ENCODE measurements at places on chromosomes 13 and 19. TPM values are rescaled to one million over a fixed set of nuclear protein-coding genes. Genes with fewer than 3 reads are reported as not detected.

The FAM216B gene
- 6.2 TPM for total RNA-seq

The NLRP5 gene
- not detected for total RNA-seq

The KIR3DL1 gene
- total RNA-seq = 0.14 TPM

The ZNF175 gene
- 12.7 TPM for total RNA-seq

The ZNF766 gene
- total RNA-seq = 26.9 TPM

The ZNF681 gene
- 3.5 TPM for total RNA-seq

The DPF1 gene
- total RNA-seq = not detected

The SLC1A6 gene
- not detected for total RNA-seq

The WASF3 gene
- total RNA-seq = 10.3 TPM

The ZNF607 gene
- 24.3 TPM for total RNA-seq

- no peak for DNase-seq
Observed at GRCh38 chr19:48123907-48124651, 13.5 kb upstream of the PLA2G4C start.

- no peak for DNase-seq
Observed at GRCh38 chr19:32861596-32861995, 8.0 kb downstream of the SLC7A9 start.

- no peak for DNase-seq
Observed at GRCh38 chr13:93425411-93425810, 198.8 kb downstream of the GPC6 start.

GRCh38 chr13:26529441-26529840 is 28.0 kb upstream of the WASF3 start:
- DNase-seq = no peak

DNA sequence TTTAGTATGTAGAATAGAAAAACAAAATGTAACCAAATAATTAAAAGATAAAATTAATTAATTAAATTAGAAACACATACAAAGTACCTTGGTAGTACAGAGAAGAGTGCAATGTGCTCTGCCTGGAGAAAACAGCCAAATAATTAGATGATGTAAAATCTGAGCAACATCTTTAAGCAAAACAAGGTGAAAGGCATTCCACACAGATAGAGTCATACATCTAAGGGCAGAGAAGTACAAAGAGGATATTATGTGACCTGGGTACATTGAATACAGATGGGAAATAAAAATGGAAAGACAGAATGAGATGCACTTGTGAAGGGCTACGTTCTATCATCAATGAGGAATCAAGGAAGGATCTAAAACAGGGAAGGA is 25.2 kb upstream of the FNDC3A start:
- no peak for DNase-seq

- DNase-seq = no peak
Observed at GRCh38 chr13:62706048-62706447, 1290.4 kb upstream of the PCDH20 start.

DNA sequence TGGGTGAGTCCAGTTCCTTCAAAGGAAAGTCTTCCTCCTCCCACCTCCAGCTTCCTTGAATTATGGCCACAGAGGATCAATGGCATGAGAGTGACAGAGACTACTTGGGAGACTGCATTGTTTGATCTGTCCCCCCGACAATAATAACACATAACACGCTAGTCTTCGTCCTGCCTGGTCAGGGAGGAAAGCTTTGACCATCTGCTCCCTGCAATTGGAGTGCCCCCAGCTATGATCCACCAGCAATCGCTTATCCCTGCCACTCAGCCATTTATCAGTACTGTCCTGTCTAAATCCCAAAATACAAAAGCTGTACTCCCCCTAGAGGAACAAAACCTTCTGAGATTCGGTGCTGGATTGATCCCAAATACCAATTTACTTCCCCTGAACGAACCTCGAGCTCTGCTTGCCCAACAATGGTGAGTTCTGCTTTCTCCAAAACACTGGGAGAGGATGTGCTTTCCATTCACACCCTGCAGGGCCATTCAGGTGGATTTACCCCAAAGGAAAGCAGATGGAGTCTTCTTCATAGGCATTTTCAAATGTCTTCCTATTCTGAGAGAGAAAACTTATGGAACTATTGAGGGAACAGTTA is 466.7 kb downstream of the TSHZ3 start:
- DNase-seq = no peak

DNA sequence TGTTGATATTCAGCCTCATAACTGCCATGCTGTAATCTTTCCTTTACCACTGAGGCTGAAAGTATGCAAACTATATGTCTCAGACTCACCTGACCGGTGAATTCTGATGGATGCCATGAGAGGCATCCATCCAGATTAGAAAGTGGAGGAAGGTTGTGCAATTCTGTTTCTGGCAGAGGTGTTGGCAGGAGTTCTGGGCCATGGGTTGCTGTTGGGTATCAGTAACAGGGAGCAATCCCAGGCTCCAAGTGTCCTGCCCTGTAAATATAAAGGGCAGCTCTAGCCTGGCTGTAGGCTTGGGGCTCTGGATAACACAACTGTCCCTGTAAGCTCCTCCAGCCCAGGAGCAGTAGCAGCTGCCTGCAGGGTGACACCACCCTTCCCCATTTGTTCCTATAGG is 77.4 kb upstream of the ABCC4 start:
- DNase-seq = no peak

DNA sequence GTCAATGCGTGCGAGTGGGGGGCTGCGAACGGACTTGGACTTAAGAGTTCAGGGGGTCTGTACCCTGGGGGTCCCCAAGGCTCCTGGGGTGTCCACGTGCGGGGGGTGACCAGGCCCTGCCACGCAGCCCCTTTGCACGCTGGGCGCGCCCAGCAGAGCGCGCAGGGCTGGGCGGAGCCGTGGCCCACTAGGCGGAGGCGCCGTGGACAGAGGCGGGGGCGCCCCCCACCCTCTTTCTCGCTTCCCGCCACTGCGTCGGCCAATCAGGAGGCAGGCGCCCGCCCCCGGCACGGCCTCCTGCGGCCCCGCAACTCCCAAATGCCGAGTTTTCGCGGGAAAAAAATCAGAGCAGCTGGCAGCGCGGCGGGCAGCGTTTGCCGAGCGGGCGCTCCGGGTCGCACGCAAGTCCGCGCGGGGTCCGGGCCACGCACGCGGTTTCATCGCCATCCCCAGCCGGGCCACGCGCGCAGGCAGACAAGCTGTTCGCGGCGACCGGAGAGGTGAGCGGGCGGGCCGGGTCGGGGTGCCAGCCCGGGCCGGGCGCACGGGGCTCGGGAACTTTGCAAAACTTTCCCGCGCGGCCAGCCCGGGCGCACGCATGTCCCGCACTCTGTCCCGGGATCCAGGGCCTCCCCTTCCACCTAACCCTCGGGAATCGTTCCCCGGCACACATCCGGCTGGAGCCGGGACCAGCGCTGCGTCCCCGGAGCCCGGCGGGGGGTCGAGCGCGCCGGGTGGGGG is at the start of gene UHRF1:
UHRF1 (plus strand) TSS at position 346 of the 741 bp plus-strand sequence. CDS start 1,385 bp downstream, outside the sequence.
- no peak for DNase-seq

DNA sequence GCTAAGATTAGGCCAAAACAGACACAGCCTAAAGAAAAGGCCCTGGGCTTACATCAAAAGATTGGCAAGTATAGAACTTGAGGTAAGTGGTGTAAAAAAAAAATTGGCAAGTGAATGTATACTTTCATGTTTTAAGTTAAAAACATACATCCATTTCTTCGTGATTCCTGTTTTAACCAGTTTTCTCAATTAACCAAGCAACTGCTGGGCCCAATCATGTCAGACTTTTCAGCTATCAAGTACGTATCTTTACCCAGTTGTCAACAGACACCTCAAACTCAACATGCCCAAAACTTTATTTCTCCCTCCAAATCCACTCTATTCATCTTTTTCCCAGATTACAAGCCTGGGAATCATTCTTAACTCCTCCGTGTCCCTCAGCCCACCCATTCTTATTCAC is 1.0 kb downstream of the PCID2 start:
- no peak for DNase-seq

DNA sequence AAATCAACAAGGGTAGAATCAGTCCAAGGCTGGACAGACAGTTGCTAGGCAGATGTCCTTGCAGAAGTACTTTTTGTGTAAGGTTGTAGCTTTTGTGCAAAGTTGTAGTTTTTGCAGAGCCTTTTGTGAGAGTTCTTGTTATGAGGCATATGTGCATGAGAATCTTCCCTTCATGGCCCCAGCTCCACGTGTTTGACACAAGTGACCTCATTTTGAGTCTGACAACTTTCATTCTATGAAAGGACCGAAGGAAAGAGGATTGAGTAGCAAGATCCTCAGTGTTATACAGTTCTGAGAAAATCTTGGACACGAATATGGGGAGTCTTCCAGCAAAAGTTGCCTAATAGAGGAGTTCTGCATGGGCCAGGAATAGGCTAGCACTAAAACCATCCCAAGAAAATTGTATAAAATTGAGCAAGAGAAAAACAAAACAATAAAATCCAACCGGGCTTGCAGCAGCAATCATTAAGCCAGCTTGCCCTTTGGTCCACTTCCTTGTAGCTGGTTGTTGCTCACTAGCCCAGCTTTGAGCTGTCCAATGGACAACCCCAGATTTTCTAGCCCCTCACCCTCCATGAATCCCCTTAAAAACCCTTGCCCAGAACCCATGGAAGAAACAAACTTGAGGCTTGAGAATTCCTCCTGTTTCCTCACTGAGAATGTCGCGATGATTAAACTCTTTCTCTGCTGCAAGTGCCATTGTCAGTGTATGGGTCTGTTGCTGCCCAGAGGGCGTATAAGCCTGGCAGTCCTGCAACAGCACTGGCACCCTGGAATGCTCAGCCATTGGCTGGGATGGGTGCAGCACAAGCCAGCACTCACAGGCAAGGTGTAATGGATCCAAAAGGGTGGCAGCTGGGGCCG is 6.5 kb downstream of the EPSTI1 start:
- DNase-seq = peak; percentile 19

GRCh38 chr19:14375582-14376291 is 5.5 kb upstream of the ADGRE5 start:
- peak; percentile 81 for DNase-seq

- no peak for DNase-seq
Observed at GRCh38 chr19:46515879-46516350, 20.2 kb upstream of the PNMA8B start.

GRCh38 chr13:91400063-91400399 is 1.6 kb downstream of the GPC5 start:
- no peak for DNase-seq

- DNase-seq = no peak
Observed at GRCh38 chr13:68523838-68524424, 1293.8 kb upstream of the PCDH9 start.

- DNase-seq = no peak
Observed at GRCh38 chr13:20219577-20219976, 12.5 kb downstream of the GJB6 start.

GRCh38 chr13:106477303-106477702 is 58.2 kb downstream of the EFNB2 start:
- DNase-seq = no peak

- DNase-seq = no peak
Observed at GRCh38 chr19:16459680-16460079, 12.1 kb downstream of the EPS15L1 start.

- DNase-seq = peak; percentile 90
Observed at GRCh38 chr19:1243768-1244692, 2.5 kb downstream of the ATP5F1D start.

DNA sequence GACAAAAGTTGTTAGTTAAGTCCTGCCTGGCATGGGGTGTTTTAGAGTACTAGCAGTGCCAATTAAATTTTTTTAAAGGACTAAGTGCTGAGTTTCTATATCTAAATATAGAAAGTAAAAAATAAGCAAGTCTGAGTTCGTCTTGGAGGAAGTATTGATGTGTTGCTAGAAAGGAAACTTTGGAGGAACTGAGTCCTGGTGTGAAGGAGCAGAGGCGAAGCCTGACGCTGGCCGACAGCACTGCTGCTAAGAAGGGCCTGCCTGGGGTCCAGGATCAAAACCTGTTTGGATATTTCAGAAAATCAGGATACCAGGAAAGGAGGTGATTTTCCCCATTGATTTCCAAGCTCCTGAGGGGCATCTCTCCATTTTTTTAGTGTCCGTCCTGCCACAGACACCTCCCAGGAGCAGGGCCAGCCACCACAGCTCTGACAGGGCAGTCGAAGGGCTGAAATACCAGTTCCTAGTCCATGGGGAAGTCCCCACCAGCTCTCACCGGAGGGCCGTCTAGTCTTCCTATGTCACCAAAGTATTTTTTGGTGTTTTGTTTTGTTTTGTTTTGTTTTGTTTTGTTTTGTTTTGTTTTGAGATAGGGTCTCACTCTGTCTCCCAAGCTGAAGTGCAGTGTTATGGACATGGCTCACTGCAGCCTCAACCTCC is 38.2 kb upstream of the NPAS1 start:
- no peak for DNase-seq

- DNase-seq = no peak
Observed at GRCh38 chr19:29590278-29590677, 15.8 kb upstream of the POP4 start.

DNA sequence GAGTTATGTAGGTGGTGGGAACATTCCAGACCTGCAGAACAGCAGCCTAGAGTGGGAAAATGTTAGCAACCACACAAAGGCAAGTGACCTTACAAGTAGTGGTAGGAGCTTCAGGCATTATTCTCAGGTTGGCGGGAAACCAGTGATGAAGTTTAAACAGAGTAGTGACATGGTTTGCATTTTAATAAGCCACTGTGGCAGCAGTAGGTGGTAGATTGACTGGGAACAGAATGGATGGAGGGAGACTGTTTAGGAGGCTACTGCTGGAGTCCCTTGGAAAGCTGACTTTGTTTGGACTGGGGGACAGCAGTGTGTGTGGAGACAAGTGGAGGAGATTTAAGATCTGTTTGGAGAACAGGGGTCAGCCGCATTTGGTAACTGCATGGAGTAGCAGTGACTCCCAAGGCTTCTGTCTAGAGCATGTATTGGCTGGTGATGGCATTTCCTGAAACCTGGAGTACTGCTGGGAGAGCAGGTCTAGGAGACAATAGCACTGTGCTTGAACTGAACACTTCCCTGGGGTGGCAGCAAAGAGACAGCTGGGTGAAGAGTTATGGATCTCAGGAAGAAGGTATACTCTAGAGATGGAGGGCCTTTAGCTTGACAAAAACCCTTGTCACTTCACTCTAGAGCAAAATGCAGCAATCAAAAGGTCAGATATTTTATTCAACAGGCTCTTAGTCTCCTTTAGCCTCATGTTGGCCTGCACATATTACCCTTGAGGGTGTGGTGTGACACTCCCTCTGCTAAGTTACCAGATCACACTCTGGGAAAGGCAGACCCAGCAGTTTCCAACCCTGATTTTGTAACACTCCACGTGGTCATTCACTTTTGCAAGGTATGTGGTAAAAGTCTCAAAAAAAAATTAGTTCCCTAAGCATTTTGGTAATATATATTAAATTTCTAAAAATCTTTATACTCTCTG is 70.3 kb downstream of the DHRS12 start:
- DNase-seq = no peak

GRCh38 chr13:32124743-32125142 is 93.2 kb downstream of the FRY start:
- DNase-seq = no peak

Data from uterus (tissue), 4 donors.